Lung (tissue), 17 donors: ENCODE measurements at places on chromosomes 6 and 20. TPM values are rescaled to one million over a fixed set of nuclear protein-coding genes. Genes with fewer than 3 reads are reported as not detected.

- DNase-seq: peak; percentile 3
Measured at GRCh38 chr6:117352466-117353081, 73.2 kb downstream of the ROS1 start.

GRCh38 chr20:58569241-58570125 lies 54.3 kb upstream of the APCDD1L start:
- peak; percentile 19 for DNase-seq

Gene TRAPPC3L
- polyA plus RNA-seq: 0.07 TPM

Gene EXOC2
- polyA plus RNA-seq: 6.3 TPM

DNA sequence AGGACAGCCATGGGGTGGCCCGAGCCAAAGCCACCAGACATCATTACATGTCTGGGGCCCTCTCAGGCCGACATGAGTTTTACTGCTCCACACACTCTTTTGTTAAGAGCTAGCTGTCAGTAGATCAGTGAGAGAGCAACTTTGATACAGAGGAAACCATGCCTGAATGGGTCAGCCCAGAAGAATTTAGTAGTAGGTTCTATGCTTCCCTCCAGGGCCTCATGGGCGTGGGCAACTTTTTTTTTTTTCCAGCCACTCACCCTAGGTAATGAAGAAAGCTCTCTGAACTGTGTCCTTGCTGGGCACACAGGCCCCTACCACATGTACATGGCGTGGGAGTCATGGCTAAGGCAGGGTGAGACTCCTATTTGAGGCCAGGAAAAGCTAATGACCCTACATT lies 38.8 kb downstream of the HLA-F start:
- no peak for DNase-seq

Gene DPPA5
- polyA plus RNA-seq: not detected

Gene SLCO4A1
- polyA plus RNA-seq: 35.3 TPM

DNA sequence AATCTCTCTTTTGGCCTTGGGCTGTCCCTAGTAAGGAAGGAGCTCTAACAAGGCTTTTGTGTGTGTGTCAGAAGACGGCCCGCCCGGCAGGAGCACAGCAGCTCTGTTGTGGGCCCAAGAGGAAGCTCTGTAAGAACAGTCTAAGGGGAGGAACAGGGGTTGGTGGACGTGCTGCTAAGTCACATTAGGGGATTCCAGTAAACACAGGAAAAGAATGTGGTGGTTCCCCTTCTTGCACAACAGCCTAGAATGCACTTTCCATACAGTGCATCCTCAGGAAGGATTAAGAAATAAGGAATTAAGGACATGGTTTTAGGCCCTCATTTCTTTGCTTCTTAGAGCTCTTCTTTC lies 114.5 kb downstream of the RNF144B start:
- peak; percentile 18 for DNase-seq

DNA sequence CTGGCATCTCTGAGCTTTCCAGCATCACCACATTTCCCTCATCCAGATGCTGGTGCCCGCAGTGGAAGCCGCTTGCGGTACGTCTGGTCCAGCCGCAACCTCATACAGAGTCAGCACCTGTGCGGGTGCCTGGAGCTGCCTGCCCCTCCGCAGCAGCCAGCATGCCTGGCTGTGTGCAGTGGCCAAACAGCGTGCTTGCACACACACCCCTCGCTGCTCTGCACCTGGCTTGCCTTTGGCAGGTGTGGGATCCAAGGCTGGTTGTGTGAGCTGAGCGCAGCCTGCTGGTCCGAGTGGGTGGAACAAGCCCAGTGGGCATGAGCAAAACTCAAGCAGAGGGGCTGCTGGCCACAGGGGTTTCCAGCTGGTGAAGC lies 3.1 kb upstream of the HINT3 start:
- no peak for DNase-seq

GRCh38 chr6:35475573-35475972 lies 7.4 kb downstream of the RPL10A start:
- DNase-seq: no peak

Gene C4B
- 58.2 TPM for polyA plus RNA-seq

Gene PXT1
- polyA plus RNA-seq: not detected

- no peak for DNase-seq
Measured at GRCh38 chr20:19760371-19760721, 2.3 kb downstream of the RIN2 start.

DNA sequence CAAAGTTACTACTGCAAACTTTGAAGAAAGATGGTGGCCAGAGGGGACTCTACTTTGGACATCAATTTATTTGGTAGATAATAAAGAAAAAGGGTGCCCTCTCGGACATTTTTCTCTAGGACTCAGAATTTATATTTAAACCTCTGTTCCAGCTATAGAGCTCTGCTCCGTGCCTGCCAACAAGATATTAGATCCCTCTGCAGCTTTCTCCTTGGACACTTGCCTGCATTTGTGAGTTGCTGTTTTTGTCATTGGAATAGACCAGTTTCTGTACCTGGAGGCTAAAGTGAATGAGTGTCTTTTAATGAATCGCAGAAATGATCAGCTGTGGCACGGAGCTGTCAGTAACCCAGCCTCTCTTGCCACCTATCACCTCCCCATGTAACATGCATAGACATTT lies 253.5 kb downstream of the NRN1 start:
- DNase-seq: no peak

Gene QKI
- 91.1 TPM for polyA plus RNA-seq

Gene CALHM5
- polyA plus RNA-seq: 0.41 TPM

- no peak for DNase-seq
Measured at GRCh38 chr20:41032271-41032670, 3.6 kb downstream of the TOP1 start.

Gene PRDM13
- polyA plus RNA-seq: not detected

Gene LAMA2
- polyA plus RNA-seq: 5.2 TPM

DNA sequence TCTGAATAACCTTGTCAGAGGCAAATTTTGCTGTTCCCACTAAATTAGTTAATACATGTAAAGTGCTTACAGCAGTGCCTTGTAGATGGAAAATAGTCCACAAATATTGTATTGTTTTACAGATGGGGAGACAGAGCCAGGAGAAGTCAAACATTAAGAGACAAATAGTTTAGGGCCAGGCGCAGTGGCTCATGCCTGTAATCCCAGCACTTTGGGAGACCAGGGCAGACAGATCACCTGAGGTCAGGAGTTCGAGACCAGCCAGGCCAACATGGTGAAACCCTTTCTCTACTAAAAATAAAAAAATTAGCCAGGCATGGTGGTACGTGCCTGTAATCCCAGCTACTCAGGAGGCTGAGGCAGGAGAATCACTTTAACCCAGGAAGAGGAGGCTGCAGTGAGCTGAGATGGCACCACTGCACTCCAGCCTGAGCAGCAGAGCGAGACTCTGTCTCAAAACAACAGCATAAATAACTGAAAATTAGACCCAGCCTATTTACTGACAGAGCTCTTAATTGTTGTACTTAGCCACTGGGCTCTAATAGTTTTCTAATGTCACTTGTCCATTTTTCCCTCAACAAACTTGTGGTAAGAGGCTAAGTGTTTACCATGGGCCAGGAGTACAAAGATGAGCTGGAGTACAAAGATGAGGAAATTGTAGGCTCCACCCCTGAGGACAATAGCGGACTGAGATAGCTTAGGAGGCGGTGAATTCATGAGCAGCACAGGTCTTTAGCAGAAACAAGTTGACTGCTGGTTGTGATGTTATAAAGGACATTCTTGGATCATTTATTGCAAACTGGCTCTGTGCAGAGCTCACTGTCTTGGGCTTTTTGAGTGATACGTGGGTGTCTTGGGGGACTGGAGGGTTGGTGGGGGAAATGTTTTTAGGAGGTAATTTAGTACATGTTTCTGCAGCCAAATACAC lies 6.4 kb downstream of the ZSWIM3 start:
- DNase-seq: no peak

- DNase-seq: no peak
Measured at GRCh38 chr6:15183979-15184378, 61.9 kb upstream of the JARID2 start.

DNA sequence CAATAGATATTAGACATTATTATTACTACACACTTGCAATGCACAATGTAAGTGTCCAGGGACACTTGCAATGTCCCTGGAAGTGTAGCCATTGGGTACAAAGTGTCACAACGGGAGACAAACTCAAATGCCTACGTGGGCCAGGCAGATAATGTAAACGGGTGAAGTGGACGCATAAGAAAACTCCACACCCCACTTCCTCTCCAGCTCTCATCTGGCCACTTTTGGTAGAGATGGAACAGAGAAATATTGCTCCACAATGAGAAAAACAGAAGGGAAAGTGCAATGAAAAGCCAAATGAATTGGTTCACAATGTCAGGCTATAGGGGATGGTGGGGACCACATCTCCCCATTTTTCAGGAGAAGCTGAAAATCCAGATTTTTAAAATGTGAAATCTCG lies 9.4 kb downstream of the SULF2 start:
- DNase-seq: no peak
